Fibroblast of gingiva (primary cell): ENCODE measurements at places on chromosomes 6 and 20.

DNA sequence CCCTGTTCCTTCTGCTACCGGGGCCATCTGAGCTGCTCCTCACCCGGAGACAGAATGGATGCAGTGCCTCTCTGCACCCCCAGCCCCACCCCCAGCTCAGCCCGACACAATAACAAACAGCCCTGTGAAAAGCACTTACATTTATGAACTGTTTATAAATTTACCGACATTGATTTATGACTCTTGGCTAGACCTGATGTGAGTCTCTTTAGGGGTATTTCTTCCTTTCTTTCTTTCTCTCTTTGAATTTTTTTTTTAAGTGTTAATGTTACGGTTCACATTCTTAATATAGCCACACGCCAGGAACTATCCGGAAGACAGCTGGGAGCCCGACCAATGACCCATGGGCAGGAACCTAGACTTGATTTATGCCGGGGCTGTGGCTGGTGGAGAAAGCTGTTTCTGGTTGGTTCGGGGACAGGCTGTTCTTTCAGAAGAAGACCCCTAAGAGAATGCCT, 266.3 kb downstream of the CDC5L start:
- no peak for DNase-seq

DNA sequence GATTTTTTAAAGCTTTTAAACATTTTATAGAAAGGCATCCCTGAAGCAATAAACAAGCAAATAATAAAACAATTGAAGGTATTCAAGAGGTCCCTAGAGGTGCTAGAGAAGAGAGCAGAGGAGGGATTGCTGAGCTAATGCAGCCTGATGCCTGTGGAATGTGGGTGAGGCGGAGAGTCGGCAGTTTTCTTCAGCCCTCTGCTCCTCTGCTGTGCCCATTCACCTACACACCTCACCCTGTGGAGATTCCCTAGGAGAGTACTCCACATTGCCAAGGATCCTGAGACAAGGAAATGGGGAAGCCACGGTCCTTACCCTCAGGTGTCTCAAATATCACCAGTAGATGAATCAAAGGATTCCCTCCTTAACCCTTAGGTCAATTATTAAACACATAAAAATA, 199.8 kb upstream of the POU3F2 start:
- DNase-seq = no peak

- DNase-seq = no peak
Observed at GRCh38 chr20:57658833-57659516, 38.7 kb upstream of the ZBP1 start.

DNA sequence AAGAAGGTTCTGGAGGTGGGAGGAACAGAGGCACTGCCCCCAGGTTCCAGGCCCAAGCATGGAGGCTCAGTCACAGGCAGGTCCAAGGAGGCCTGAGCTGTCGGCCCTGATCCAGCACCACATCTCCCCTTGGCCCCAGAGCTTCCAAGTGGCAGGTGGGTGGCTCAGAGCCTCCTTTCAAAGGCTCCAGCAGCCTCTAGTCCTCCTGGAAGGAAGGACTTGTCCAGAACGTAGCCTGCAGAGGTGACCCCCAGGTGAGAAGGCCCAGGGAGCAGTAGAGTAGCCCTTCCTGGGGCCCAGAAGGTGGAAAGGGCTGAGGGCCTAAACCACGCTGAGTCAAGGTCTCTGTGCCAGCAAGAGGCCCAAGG, 7.7 kb downstream of the TFEB start:
- DNase-seq = no peak

DNA sequence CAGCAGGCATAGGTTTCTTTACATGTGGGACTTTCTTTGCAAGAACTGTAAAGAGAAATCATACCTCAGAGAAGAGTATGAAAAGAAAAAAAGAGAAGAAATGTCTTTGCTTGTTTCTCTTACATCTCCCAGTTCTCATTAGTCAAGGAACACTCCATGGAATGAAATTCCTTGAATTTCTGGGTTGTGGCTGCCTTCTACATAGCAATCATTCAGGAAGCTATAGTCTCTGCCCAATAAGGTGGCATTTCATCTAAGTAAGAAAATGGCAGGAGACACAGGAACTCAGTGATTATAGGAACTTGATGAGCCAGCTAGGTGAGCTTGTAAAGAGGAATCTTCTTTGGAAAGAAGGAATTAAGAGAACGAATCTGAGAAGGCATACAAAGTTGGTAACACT, 197.0 kb upstream of the FKBP1C start:
- DNase-seq = no peak

- DNase-seq = no peak
Observed at GRCh38 chr6:46923476-46923875, 1.7 kb upstream of the ADGRF5 start.

- no peak for DNase-seq
Observed at GRCh38 chr6:90184334-90185298, 112.0 kb downstream of the BACH2 start.

DNA sequence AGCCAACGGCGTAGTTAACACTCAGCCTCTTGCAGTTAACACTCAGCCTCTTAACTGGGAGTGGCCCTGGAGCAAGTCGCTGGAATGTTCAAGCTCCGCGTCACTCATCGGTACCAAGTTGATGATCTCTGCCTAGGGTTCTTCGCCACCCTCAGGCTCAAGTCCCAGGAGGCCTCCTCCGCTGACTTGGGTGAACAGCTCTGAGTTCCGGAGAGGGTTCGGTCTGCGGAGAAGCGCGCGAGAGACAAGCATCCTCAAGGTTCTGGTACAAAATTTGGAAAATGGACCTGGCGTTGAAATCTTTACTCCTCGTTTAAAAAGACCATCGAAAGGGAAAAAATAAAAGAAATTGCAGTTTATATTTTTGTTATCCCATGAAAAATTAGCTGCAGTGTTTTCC, 876 bp upstream of the DSP start:
- DNase-seq = no peak

DNA sequence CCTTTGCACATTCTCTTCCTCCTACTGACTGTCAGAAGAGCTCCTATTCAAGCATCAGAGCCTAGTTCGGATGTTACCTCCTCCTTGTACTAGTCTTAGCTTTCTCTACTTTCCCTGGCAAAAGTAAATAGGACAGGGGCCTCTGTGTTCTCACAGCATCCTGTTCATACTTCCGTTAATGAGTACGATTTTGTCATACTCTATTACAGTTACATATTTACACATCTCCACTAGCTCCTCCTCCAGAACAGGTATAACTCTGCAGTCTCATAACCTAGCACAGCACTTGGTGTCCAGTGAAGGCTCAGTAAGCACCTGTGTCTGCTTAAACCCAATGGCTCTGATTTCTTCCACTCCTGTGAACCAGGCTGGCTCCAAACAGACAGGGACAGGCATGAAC, 7.0 kb downstream of the ELMO2 start:
- DNase-seq = no peak

GRCh38 chr20:9051508-9051907, 17.4 kb upstream of the PLCB4 start:
- peak; percentile 89 for DNase-seq

- no peak for DNase-seq
Observed at GRCh38 chr20:41178904-41179432, 41.6 kb downstream of the PLCG1 start.

DNA sequence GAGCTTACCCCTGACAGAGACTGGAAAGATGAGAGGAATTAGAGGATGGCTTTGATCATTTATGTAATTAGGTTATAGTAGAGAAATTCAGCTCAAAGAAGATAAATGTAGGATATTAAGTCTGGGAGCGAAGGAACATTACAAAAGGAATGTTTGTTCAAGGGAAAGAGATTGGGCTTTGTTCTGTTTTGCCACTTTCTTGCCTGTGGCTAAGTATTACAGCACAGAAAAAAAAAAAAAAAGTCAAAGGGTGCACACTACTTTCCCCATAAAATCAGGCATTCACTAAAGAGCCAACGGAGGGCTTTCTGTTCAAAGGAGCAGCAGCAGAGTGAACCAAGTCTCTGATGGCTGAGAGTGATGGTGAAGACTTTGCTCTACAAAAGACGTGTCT, 5.0 kb upstream of the HDDC2 start:
- no peak for DNase-seq
